Fibroblast of lung (primary cell): ENCODE measurements at places on chromosomes 4 and X. TPM values are rescaled to one million over a fixed set of nuclear protein-coding genes. Genes with fewer than 3 reads are reported as not detected.

The XK gene
- 0.03 and 0.08 TPM in 2 replicates for polyA plus RNA-seq

The TNIP3 gene
- polyA plus RNA-seq, result 0.42 and 0.51 TPM in 2 replicates

The MMRN1 gene
- polyA plus RNA-seq, result not detected in 2 replicates

The ARHGEF38 gene
- polyA plus RNA-seq, result not detected in 2 replicates

The SRPX2 gene
- 41.1 and 77.6 TPM in 2 replicates for polyA plus RNA-seq

The TMPRSS11B gene
- not detected in 2 replicates for polyA plus RNA-seq

The SLC34A2 gene
- not detected in 2 replicates for polyA plus RNA-seq

The SPANXC gene
- not detected in 2 replicates for polyA plus RNA-seq

GRCh38 chr4:157358439-157358838 lies 137.9 kb downstream of the GRIA2 start:
- no peaks in the 10 kb centered on the region for H3K27me3 ChIP-seq
- H3K4me1 ChIP-seq, result no peaks in the 10 kb centered on the region
- no peak overlapping the region for H3K27ac ChIP-seq

DNA sequence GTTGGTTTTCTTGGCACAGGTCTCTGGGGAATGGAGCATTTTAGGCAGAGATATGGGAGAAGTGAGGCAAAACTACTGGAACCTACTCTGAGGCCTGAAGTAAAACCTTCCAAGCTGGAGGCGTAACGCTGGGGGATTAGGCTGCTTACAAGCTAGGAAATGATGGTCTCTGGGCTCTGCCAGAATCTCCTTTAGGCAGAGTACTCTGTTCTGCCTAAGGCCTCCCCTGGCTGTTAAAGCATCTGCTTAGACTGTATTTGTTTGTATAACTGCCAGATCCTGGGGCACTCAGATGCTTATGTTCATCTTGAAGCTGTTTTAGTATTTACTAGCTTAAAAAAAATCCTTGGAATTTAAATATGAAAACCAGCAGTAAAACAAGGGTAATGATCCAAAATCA lies 822.2 kb downstream of the RPA4 start:
- H3K4me1 ChIP-seq, result no peaks in the 10 kb centered on the region
- no peak overlapping the region for H3K4me3 ChIP-seq

GRCh38 chr4:77601614-77602187 lies 3.9 kb upstream of the CXCL13 start:
- no peak overlapping the region for H3K4me3 ChIP-seq
- DNase-seq, result no peak
- no peak overlapping the region for H3K27ac ChIP-seq
- H3K27me3 ChIP-seq, result no peaks in the 10 kb centered on the region
- no peaks in the 10 kb centered on the region for H3K4me1 ChIP-seq

GRCh38 chr4:146379744-146380143 lies 142.0 kb downstream of the SLC10A7 start:
- H3K27ac ChIP-seq, result no peak overlapping the region
- no peaks in the 10 kb centered on the region for H3K36me3 ChIP-seq
- peaks cover 2% of the 10 kb centered on the region for H3K4me1 ChIP-seq
- H3K27me3 ChIP-seq, result no peaks in the 10 kb centered on the region
- peak; percentile 35 for DNase-seq
- H3K4me3 ChIP-seq, result no peak overlapping the region

DNA sequence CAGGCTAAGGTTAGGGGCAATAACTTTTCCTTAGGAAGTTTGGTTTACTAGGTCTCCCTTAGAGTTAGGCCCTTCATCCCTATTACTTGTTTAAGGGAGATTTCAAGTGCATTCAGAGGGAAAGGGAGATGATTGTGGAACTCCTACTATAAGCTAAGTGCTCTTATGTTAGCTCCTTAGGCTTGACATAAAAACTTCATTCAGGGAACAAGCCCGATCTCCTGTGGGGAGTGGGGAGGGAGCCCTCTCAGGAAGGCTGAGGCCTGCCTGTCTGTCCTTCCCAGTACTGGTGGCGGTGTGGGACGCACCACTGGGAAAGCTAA lies 8.0 kb downstream of the KLF3 start:
- H3K4me1 ChIP-seq, result peaks cover 42% of the 10 kb centered on the region
- no peak overlapping the region for H3K4me3 ChIP-seq
- peak overlapping the region; percentile 68 for H3K27ac ChIP-seq
- no peaks in the 10 kb centered on the region for H3K36me3 ChIP-seq

DNA sequence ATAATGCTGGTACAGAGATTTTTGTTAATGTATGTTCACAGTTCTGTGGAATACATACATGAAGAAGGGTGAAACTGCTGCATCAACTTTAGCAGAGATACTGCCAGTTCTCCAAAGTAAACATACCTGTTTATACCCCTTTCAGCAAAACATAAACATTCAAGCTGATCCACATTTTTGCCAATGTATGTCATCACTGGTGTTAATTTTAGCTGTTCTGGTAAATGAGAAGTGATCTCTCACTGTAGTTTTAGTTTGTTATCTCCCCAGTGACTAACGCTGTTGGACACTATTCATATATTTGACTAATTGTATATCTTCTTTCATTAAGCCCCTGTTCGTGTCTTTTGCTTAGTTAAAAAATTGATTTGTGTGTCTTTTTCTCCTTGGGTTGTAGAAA lies 82.0 kb downstream of the HAUS3 start:
- H3K4me3 ChIP-seq, result no peak overlapping the region
- H3K27me3 ChIP-seq, result no peaks in the 10 kb centered on the region
- no peaks in the 10 kb centered on the region for H3K36me3 ChIP-seq
- H3K27ac ChIP-seq, result no peak overlapping the region
- no peaks in the 10 kb centered on the region for H3K4me1 ChIP-seq

- H3K27ac ChIP-seq, result no peak overlapping the region
- peak; percentile 67 for DNase-seq
- H3K36me3 ChIP-seq, result no peaks in the 10 kb centered on the region
- no peaks in the 10 kb centered on the region for H3K27me3 ChIP-seq
These were observed 80.6 kb downstream of the PBDC1 start for GRCh38 chrX:76253432-76253831.

DNA sequence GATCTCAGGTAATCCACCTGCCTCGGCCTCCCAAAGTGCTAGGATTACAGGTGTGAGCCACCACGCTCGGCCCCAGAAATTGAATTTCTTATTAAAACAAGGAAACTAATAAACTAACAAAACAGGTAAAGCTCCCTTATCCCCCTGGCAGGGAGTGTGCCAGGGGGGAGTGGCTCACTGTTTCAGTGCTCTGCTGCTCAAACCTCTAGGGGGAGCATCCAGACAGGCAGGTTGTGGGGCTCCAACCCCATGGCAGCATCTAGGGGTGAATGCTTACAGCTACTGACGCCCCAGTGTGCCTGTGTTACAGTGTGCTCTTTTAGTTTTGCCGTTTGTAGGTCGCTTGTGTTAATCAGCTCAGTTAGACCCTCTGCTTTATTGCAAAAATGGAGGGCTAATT lies 605.0 kb downstream of the GABRG1 start:
- no peak overlapping the region for H3K4me3 ChIP-seq
- no peaks in the 10 kb centered on the region for H3K36me3 ChIP-seq
- DNase-seq, result no peak
- no peak overlapping the region for H3K27ac ChIP-seq
- H3K27me3 ChIP-seq, result no peaks in the 10 kb centered on the region
- H3K4me1 ChIP-seq, result no peaks in the 10 kb centered on the region

- DNase-seq, result no peak
- no peak overlapping the region for H3K4me3 ChIP-seq
- H3K4me1 ChIP-seq, result no peaks in the 10 kb centered on the region
- H3K27me3 ChIP-seq, result no peaks in the 10 kb centered on the region
- no peak overlapping the region for H3K27ac ChIP-seq
These were observed 100.4 kb downstream of the ITM2A start for GRCh38 chrX:79266702-79267101.

DNA sequence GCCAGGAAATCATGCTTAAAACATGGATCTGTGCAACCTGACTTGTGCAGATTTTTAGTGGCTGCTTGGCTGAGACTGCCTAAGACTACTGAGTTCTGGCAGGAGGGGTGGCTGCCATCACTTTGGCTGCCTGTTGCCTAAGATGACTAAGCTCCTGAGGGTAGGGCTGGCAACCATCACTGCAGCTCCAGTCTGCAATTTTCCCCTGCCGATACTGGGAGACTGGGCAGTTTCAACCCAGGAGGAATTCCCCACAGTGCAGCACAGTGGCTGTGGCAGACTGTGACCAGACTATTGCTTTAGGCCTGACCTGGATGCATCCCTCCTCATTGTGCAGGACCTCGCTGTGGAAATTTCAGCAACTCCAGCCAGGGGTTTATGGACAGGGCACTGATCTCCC lies 544.9 kb downstream of the ANKRD50 start:
- no peak overlapping the region for H3K27ac ChIP-seq
- no peaks in the 10 kb centered on the region for H3K4me1 ChIP-seq
- no peaks in the 10 kb centered on the region for H3K27me3 ChIP-seq
- no peaks in the 10 kb centered on the region for H3K36me3 ChIP-seq

GRCh38 chr4:80875642-80876041 lies 154.9 kb upstream of the BMP3 start:
- H3K36me3 ChIP-seq, result no peaks in the 10 kb centered on the region
- H3K27ac ChIP-seq, result no peak overlapping the region
- H3K27me3 ChIP-seq, result no peaks in the 10 kb centered on the region
- no peaks in the 10 kb centered on the region for H3K4me1 ChIP-seq

DNA sequence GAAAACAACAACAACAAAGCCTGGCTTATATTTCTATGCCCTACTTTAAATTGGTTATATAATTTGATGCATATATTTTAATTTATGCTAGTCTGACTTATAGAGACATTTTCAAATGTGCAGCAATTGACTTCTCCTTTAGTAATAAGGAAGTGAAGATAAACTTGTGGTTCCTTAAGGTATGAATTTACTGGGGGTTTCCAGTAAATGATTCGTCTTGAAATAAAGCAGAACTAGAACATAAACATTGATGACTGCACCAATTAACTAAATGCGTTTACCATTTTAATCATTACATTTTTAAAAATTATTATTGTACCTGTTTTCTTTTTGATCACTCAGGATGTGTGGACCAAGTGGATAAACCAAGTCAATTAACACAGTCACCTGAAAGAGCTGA lies 99.6 kb upstream of the CCSER1 start:
- no peaks in the 10 kb centered on the region for H3K36me3 ChIP-seq
- H3K4me3 ChIP-seq, result no peak overlapping the region
- no peak overlapping the region for H3K27ac ChIP-seq
- no peaks in the 10 kb centered on the region for H3K27me3 ChIP-seq
- no peak for DNase-seq

GRCh38 chrX:43679778-43680177 lies 23.7 kb downstream of the MAOA start:
- no peak overlapping the region for H3K27ac ChIP-seq
- no peak for DNase-seq
- no peaks in the 10 kb centered on the region for H3K4me1 ChIP-seq
- no peak overlapping the region for H3K4me3 ChIP-seq
- no peaks in the 10 kb centered on the region for H3K27me3 ChIP-seq

GRCh38 chr4:94665500-94666404 lies 92.0 kb upstream of the BMPR1B start:
- no peaks in the 10 kb centered on the region for H3K36me3 ChIP-seq
- H3K4me1 ChIP-seq, result no peaks in the 10 kb centered on the region
- H3K27ac ChIP-seq, result no peak overlapping the region
- no peak for DNase-seq
